Left cardiac atrium (tissue), 4 donors: ENCODE measurements at places on chromosomes 11 and 22. TPM values are rescaled to one million over a fixed set of nuclear protein-coding genes. Genes with fewer than 3 reads are reported as not detected.
A peak's percentile ranks its signal among the peaks of the same experiment; 100 is the strongest.

The CASP5 gene
- total RNA-seq, result not detected

- peak; percentile 26 for DNase-seq
Observed at GRCh38 chr22:50522806-50523438, 2.5 kb downstream of the SCO2 start.

DNA sequence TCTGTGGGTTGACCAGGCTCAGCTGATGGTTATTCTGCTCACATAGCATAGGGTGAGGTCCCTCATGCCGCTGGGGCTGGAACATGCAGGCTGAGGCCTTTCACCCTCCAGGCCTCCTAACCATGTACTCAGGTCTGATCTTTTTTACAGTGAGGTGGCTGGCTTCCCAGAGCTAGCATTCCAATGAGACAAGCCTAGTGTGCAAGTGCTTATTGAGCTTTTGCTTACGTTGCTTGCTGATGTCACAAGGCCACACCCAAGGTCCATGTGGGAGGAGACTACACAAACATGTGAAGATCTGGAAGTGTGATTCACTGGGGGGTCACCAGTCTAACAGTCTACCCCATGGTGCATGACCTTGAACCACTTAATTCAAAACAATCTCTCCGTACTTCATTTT lies 33.9 kb downstream of the ISX start:
- no peak for DNase-seq

DNA sequence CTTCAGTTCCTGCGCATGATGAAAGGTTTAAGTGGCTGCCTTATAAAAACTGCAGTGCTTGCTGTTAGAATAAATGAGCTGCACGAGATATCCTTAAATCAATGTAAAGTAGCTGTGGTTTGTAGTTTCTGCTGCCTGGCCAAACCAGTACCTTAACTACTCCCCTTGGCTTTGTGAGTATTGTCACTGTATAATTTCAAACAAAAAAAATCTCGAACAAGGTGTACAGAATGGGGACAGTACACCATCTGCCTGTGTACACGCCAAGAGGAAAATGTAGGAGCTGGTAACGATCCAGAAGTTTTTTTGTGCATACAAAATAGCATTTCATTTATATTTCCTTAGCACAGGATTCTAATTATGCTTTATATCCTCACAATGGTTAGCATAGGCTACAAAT lies 20.6 kb upstream of the NDUFC2 start:
- no peak for DNase-seq
